Endothelial cell (in vitro differentiated cells): ENCODE measurements at places on chromosomes 16 and 17.
A peak's percentile ranks its signal among the peaks of the same experiment; 100 is the strongest.

DNA sequence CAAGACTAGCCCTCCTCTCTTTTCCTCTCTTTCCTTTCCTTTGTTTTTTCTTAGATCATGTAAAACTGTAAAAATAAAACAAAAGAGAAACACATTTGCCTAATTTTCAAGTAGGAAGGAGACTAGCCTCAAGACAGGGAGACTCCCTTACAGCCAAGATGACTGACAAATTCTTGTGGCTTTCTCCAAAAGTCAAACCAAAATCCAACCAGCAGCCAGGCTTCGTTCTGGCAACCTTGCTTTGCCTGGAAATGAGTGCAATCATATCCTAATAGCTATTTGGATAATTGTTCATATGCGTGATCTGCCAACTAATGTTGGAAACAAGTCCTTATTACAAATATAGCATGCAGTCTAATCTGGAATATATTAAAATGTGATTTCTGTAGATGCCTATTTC, 868.9 kb upstream of the SOX9 start:
- DNase-seq = no peak

DNA sequence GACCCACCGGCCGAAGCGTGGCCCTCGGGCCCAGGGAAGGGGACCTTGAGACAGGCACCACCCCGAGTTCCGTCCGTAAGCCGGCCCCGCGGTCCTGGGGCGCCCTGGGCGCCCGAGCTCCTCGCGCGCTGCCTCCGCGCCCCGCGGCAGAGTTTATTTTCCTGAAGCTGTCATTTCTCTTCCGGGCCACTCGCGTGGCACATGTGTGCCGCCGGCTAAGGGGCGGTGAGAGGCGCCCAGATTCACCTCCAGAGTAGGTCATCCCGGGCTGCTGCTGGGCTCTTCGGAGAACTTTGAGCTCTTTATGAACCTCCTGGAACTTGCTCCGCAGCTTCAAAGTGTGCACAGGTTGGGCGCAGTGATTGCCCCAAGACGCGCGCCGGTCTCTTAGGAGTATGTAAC, 489 bp downstream of the ZC3H18 start:
- DNase-seq = peak; percentile 19

GRCh38 chr17:79035686-79036085, 11.7 kb downstream of the C1QTNF1 start:
- DNase-seq = no peak

DNA sequence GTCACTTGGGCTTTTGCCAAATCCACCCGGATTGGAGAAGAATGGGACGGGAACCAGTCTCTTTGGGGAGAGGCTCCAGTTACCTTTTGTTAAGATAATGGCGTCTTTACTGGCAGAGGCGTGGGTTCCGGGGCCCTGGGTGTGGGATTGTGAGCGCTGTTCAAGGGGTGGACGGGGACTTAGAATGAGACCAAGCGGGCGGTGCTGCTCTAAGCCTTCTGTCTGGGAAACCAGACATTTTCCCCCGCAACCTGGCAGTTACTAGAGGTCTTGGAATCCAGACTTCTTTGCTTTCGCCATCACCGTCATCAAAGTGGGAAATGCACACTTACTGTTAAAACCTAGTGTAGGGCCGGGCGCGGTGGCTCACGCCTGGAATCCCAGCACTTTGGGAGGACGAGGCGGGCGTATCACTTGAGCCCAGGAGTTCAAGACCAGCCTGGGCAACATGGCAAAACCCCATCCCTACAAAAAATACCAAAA, 706 bp downstream of the TEN1 start:
- no peak for DNase-seq

DNA sequence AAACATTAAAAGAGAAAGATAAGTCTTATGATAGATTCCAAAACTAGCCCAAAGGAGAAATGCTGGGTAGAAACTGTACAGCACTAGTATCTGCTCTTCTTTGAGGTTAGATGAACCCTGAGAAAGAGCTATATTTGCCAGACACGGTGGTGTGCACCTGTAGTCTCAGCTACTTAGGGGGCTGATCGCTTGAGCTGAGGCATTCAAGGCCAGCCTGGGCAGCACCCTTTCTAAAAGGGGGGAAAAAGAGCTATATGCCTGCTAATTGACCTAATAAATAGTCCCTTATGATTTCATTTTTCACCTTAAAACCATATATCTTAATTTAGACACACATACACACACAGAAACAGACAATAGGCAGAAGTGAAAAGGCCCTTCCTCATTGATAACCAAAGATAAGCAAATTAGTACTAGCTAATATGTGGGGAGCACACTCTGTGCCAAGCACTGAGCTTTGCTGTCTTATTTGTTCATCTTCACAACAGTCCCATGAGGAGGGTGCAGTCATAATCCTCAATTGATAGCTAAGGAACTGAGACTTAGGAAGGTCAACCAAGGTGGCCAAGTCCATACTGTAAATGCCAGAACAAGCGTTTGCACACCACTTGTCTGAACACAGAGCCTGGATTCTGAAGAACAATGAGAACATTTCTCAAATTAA, 56.6 kb upstream of the NLK start:
- no peak for DNase-seq

DNA sequence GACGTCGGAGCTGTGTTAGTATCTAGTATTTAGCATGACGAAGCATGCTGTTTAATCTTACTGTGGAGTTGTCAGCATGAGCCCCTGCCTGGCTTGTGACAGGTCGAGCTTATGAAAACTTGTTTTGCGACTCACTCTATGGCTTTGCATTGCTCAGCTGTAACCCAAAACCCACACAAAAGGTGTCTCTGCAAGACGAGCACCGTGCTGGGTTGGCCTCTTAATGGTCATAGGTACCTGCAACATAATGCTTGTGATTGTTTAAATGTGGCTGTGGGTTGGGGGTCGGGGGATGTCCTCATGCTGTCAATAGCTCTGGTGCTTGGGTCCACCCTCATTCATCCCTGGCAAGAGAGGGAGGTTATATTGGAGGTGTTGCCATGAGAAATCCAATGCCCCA, 5.4 kb downstream of the NTN1 start:
- no peak for DNase-seq

DNA sequence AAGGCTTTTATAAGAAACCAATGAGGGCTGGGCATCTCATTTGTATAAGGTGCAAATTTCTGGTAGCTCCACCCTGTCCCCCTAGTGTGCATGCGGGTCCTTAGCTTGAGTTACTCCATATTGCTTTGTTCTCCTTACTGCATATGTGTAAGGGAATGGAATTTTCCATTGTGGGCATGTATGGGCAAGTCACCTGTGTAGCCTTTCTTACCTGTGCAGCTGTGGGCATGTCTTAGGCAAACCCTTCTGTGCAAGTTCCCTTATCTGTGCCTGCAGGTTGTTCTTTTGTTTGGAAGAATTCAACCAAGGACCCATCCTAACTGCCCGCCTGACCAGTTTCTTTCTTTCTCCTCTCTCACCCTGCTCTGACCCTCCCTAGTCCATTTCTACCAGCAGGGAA, 122.8 kb upstream of the HS3ST4 start:
- DNase-seq = no peak

GRCh38 chr17:73731733-73732132, 87.5 kb upstream of the SDK2 start:
- DNase-seq = no peak

GRCh38 chr17:31842195-31843069, 16.6 kb downstream of the COPRS start:
- peak; percentile 83 for DNase-seq

- DNase-seq = no peak
These were observed 8.1 kb upstream of the DNASE1 start for GRCh38 chr16:3646348-3646920.

- no peak for DNase-seq
These were observed 105.8 kb upstream of the ADAMTS18 start for GRCh38 chr16:77540646-77541045.

DNA sequence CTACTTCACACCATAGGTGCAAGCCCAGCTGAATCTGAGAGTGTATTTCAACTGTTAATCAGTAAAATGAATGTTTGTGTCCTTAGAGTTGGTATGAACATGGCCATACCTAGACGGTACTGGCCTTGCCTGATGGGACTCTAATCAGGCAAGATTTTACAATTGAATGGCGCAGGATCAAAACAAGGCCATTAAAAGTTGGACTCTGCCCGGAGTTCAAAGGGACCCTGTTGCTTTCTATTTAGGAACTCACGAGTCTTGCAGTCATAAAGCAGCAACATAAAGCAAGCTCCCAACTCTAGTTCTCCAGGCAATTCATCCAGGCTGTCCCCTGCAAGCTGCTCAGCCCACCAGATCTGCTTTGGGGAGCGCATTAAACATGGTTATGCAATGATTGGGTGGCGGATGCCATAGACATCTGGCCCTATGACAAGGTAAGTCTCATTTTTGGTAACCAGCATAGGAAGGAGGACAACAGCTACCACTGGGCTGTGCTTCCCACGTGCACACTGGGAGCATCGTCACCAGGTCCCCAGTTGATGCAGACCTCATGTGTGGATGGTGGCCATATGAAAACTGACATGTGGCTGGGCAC, 8.8 kb downstream of the TMEM186 start:
- DNase-seq = no peak

DNA sequence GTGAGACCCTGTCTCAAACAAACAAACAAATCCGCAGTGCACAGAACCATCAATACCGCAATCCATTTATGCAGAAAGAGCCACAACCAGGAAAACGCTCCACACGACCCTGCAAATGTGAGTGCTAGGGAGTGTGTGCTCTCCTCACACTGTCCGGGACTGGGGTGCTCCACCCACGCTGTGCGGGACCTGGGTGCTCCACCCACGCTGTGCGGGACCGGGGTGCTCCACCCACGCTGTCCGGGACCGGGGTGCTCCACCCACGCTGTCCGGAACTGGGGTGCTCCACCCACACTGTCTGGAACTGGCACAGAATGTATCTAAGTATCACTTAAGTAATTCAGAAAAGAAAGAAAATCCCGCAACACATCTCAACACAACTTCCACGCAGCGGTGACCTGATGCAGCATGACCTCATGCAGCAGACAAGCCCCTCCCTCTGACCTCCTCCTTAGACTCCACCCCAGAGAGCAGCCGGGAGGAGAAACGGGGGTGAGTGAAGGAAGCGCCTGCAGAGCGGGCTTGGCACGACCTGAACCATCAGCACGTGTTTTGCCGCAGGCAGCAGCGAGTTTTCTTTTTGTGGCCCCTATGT, 38.5 kb downstream of the ZNF276 start:
- DNase-seq = no peak

DNA sequence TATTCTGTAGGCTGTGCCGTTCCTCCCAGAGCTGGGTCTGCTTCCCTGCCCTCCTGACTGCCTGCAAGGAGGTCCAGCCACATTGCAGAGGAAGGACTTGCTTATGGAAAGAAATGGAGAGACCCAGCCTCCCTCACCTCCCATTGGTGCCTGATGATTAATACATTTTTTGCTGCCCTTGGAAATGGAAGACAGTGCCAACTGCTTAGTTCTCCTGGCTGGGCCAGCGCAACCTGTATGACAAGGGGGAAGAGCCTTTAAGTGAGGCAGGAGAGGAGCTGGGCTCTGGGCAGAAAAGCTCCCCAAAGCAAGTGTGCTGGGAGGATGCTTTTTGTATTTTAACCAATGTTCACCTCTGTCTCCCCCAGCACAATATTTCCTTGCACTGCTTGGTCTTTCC, 238.5 kb downstream of the SOX9 start:
- DNase-seq = no peak

DNA sequence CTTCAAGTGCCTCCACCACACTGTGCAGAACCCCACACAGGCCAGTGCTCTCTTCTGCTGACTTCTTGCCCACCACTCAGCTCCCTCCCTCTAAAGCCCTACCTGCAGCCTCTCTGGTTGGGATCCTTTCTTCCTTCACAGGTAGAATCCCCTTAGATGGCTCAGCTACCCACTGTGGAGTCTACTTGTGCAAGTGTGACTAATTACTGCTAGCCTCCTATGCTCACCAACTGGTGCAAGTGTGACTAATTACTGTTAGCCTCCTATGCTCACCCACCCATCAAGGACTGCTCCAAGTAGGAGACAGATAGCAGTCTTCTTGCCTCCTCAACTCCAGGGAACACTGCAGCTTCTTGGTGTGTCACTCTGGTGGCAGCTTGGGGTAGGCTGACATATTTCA, 43.6 kb downstream of the TEX14 start:
- DNase-seq = no peak

DNA sequence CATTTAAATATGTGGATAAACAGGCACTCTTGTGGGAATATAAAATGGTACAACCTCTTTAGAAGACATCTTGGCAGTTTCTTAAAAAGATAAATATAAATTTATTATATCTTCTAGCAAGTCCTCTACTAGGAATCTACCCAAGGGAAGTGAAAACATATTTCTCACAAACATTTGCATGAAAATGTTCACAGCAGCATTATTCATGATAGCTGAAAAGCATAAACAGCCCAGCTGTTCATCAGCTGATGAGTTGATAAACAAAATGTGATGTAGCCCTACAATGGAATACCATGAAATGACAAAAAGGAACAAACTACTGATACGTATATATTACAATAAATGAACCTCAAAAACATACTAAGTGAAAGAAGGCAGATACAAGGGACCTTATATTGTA, 12.0 kb downstream of the DGKE start:
- DNase-seq = no peak

DNA sequence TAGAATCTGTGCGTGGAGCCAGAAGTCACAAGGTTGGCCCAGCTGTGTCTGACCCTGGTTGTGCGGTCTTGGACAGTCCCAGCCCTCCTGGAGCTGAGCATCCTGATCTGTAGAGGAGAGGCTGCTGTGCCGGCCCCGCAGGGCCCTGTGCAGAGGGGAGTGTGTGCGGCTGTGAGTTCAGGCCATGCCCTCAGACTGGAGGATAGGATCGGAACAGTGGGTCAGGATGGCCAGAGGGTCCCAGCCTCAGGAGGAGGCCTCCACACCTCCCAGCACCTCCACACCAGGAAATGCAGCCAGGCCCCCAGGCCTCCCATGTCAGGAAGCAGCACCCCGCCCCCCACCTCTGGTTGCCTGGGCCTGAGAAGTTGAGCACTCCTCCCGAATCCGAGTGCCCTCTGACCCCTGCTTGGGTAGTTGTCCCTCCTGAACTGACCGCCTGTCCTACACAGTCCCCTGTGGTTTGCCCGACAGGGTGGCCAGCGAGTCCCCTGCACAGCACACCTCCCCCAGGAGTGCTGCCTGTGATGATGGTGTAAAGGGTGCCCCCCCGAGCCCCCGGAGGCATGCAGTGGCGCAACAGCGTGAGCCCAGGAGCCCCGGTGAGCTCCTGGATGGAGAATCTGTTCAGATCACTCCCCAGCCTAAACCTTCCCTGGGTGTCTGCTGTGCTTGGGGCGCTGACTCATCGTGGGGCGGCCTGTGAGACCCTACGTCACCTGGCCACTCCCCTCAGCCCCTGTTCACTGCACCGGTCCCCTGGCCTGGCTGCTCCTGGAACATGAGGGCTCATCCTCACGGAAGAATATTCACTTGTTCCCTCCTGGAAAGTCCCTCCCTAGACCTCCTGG, 285.2 kb downstream of the SEC14L1 start:
- DNase-seq = no peak
